ENCODE measurements at places on chromosomes 3 and 15. TPM values are rescaled to one million over a fixed set of nuclear protein-coding genes. Genes with fewer than 3 reads are reported as not detected.

DNA sequence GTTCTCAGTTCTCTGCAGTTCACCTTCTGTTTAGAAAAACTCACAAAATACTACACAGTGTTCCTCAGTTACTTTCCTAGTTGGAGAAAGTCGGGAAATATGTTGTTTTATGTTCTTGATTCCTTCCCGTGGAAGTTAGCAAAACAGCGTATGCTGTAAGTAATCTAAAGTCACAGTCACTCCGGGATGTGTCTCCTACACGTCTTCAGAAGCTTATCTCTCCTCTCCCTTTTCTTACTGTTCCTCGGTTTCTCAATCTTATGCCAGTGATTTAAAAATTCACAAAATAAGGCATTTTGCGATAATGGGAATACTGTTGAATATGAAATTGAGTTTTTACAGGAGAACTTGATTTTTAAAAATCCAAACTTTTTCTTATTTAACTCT is 1.7 kb downstream of the HEG1 start:
- no peak for DNase-seq
- peak overlapping the region; percentile 91 for H3K4me3 ChIP-seq
- H3K36me3 ChIP-seq, result peaks cover 6% of the 10 kb centered on the region
- no peaks in the 10 kb centered on the region for H3K27me3 ChIP-seq
- H3K4me1 ChIP-seq, result peaks cover 68% of the 10 kb centered on the region

DNA sequence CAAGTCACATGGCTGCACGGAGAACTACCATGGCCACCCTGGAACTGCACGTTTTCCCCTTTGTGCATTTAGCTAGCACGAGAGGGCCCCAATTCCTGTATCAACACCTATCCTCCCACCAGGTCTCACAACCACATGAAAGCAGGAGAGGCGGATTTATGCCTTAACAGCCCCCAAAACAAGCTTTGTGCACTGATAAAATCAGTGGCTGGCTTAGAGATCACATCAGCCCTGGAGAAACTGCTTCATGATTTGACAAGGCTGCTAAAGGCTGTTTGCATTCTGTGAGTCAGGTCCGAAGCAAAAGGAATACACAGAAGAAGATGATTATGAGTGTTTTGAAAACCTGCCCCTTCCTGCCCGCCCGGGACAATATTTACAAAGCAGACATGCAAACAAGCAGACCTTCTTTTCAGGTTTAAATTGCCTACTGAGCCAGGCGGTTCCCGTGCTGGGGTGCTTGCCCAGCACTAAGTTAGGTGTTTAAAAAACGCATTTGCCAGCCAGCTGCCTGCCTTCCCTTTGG is 25.9 kb downstream of the CEMIP start:
- H3K4me3 ChIP-seq, result no peak overlapping the region
- DNase-seq, result no peak
- peaks cover 3% of the 10 kb centered on the region for H3K4me1 ChIP-seq
- no peak overlapping the region for H3K27ac ChIP-seq
- no peaks in the 10 kb centered on the region for H3K27me3 ChIP-seq

- no peak overlapping the region for H3K4me3 ChIP-seq
- H3K4me1 ChIP-seq, result no peaks in the 10 kb centered on the region
- H3K36me3 ChIP-seq, result peaks cover 22% of the 10 kb centered on the region
- H3K27ac ChIP-seq, result no peak overlapping the region
Measured at GRCh38 chr3:196268284-196269163, 19.0 kb downstream of the PCYT1A start.

DNA sequence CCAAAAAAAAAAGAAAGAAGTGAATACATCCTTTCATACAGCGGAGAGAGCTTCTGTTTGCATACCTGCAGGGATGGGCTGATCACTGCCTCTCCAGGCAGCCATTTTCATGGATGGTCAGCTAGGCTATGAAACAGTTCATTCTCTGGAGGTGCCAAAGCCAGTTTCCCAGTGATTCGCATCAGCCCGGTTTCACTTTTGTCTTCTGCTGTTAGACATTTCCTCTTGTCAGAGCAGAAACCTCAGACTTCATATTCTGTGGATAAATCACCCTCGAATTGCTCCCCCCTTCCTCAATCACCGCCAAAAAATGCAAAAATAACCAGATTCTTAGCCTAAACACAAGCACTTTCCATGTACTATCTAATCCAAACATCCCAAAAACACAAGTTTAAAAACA is 225.6 kb downstream of the ADAMTS9 start:
- H3K27ac ChIP-seq, result peak overlapping the region; percentile 96
- peak overlapping the region; percentile 67 for H3K4me3 ChIP-seq
- H3K27me3 ChIP-seq, result no peaks in the 10 kb centered on the region
- peaks cover 63% of the 10 kb centered on the region for H3K4me1 ChIP-seq
- no peaks in the 10 kb centered on the region for H3K36me3 ChIP-seq

DNA sequence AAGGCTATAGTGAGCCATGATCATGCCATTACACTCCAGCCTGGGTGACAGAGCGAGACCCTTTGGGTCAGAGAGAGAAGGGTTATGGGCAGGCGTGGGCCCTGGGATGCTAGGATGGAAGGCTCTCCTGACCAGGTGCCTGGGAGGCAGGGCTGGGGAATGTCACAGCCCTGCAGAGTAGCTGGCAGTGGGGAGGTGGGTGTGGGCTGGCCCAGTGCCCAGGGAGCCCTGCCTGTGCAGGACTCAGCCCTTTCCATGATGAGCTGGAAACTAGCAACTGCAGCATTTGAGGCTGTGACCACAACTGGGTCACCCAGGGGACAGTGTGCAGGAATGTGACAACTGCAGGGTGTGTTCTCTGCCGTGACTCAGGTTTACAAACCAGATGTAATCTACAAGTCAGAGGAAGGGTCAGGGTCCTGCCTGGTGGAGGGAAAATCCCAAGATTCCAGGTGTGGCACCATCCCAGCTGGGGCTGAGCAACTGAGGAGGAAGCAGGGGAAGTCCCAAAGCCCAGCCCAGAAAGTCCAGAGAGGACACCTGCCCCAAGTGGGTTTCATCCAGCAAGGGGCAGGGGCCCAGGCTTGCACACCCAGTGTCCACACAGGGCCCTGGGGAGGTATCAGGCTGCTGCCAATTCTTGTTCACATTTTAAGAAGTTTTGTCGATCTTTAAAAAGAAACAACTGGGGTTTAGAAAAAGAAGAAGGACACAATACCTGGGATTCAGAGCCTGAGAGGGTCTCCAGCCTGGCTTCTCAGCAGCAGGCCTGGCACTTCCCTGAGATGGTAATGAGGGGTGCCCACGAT is 45.5 kb downstream of the SLC28A1 start:
- no peak for DNase-seq
- H3K4me1 ChIP-seq, result peaks cover 21% of the 10 kb centered on the region
- H3K4me3 ChIP-seq, result no peak overlapping the region
- peak overlapping the region; percentile 47 for H3K27ac ChIP-seq
- H3K27me3 ChIP-seq, result no peaks in the 10 kb centered on the region

SETD5 gene
- 123 TPM for total RNA-seq

MESD gene
- 23.8 TPM for total RNA-seq

BRPF1 gene
- total RNA-seq, result 15.5 TPM

MUC20 gene
- 8.4 TPM for total RNA-seq

CCDC39 gene
- not detected for total RNA-seq
